Activated B cell treated with CpG ODN at 0.5 μM for 24 hours (primary cell): ENCODE measurements at places on chromosomes 2 and 18. TPM values are rescaled to one million over a fixed set of nuclear protein-coding genes. Genes with fewer than 3 reads are reported as not detected.

SPEG gene
- total RNA-seq = 0.09 and 0.42 TPM in 2 replicates

FKBP1B gene
- total RNA-seq = 1.4 and 2.3 TPM in 2 replicates

LRATD1 gene
- not detected in 2 replicates for total RNA-seq

DQX1 gene
- 0.51 and 0.73 TPM in 2 replicates for total RNA-seq

ATOH8 gene
- total RNA-seq = not detected in 2 replicates

PROM2 gene
- total RNA-seq = 0.12 and 0.93 TPM in 2 replicates

GCG gene
- total RNA-seq = not detected in 2 replicates

KCNJ13 gene
- not detected in 2 replicates for total RNA-seq

WDR35 gene
- 8.1 and 8.2 TPM in 2 replicates for total RNA-seq

GPR35 gene
- total RNA-seq = 1.6 TPM in 2 replicates

FEV gene
- not detected in 2 replicates for total RNA-seq

VIL1 gene
- 0.07 TPM in 1 of 2 replicates, not detected in the other for total RNA-seq

SCG2 gene
- 0.15 and 0.35 TPM in 2 replicates for total RNA-seq

GRCh38 chr18:5779922-5780321 lies 115.4 kb downstream of the TMEM200C start:
- no peak for DNase-seq
- H3K27me3 ChIP-seq = no peaks in the 10 kb centered on the region
- H3K4me3 ChIP-seq = no peak overlapping the region
- H3K36me3 ChIP-seq = no peaks in the 10 kb centered on the region
- H3K4me1 ChIP-seq = no peaks in the 10 kb centered on the region

- peak overlapping the region; percentile 68 for H3K4me3 ChIP-seq
- DNase-seq = no peak
- peaks cover 30% of the 10 kb centered on the region for H3K36me3 ChIP-seq
Observed at GRCh38 chr2:197207106-197207505, 103.5 kb downstream of the ANKRD44 start.

GRCh38 chr2:66702301-66702700 lies 267.4 kb downstream of the MEIS1 start:
- no peaks in the 10 kb centered on the region for H3K27me3 ChIP-seq
- H3K4me3 ChIP-seq = no peak overlapping the region
- H3K4me1 ChIP-seq = no peaks in the 10 kb centered on the region
- H3K27ac ChIP-seq = no peak overlapping the region
- H3K36me3 ChIP-seq = no peaks in the 10 kb centered on the region

DNA sequence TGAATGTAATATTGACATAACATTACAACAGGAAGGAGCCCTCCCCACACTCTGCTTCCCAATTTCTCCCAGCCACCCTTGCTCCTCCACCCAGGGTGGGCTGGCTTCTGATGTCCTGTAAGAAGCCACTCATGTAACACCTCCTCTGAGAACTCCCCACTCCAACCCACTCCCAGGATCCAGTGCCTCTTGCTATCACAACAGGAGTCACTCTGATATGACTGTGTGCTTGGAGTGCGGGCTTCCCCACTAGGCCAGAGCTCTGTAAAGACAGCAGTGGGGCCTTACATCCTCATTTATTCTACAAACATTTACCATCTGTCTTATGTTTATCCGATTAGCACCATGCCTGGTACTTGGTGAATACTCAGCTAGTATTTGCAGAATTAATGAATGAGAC lies 65.1 kb downstream of the PTGR3 start:
- H3K4me3 ChIP-seq = no peak overlapping the region
- H3K27ac ChIP-seq = no peak overlapping the region
- H3K27me3 ChIP-seq = peaks cover 8% of the 10 kb centered on the region

- H3K27ac ChIP-seq = no peak overlapping the region
- no peak overlapping the region for H3K4me3 ChIP-seq
- no peaks in the 10 kb centered on the region for H3K36me3 ChIP-seq
- H3K27me3 ChIP-seq = peaks cover 25% of the 10 kb centered on the region
- DNase-seq = no peak
- H3K4me1 ChIP-seq = no peaks in the 10 kb centered on the region
Observed at GRCh38 chr2:224293976-224294375, 107.9 kb downstream of the FAM124B start.

GRCh38 chr2:85199698-85200097 lies 66.5 kb downstream of the TCF7L1 start:
- no peak overlapping the region for H3K4me3 ChIP-seq
- no peak for DNase-seq
- H3K27me3 ChIP-seq = peaks cover 4% of the 10 kb centered on the region
- H3K27ac ChIP-seq = no peak overlapping the region
- H3K36me3 ChIP-seq = no peaks in the 10 kb centered on the region
- H3K4me1 ChIP-seq = no peaks in the 10 kb centered on the region

GRCh38 chr2:189159717-189160116 lies 19.8 kb downstream of the COL5A2 start:
- H3K36me3 ChIP-seq = no peaks in the 10 kb centered on the region
- H3K4me1 ChIP-seq = no peaks in the 10 kb centered on the region
- no peak overlapping the region for H3K4me3 ChIP-seq
- H3K27ac ChIP-seq = no peak overlapping the region

DNA sequence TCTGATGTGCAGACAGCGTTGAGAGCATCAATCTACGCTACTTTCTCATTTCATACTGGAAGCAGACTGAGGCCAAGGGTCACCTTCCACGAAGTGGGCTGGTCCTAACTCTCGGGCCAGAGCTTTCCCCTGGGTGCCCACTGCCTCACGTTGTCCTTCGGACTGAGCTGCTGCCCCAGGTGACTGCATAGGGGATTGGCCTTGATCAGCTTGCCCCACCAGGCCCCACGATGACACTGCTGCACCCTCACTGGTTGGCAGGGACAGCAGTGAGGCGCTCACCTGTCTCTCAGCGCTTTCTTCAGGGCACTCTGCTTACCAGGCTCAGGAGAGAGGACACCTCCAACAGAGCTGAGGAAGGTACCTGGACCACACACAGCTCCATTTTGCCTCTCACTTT lies 47.3 kb downstream of the CABLES1 start:
- H3K27ac ChIP-seq = no peak overlapping the region
- peaks cover 13% of the 10 kb centered on the region for H3K4me1 ChIP-seq
- H3K36me3 ChIP-seq = no peaks in the 10 kb centered on the region
- peaks cover 2% of the 10 kb centered on the region for H3K27me3 ChIP-seq

DNA sequence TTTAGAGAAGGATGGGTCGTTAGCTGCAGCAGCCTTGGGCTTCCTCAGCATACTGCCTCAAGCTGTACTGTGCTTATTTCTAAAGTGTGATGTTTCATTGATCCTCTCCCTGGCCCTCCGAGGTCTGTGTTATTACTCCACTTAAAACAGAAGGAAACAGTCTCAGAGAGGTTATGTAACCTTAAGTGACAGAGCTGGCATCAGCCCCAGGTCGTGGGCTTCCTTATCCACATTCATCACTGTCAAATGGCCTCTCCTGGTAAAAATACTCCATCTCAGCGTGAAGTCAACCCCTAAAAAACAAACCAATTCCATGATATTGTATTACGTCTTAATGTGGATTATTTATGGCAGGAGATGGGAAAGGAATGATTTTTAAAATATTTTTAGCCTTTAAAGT lies 153.3 kb upstream of the NOSTRIN start:
- no peaks in the 10 kb centered on the region for H3K27me3 ChIP-seq
- no peak overlapping the region for H3K4me3 ChIP-seq
- H3K27ac ChIP-seq = no peak overlapping the region
- no peaks in the 10 kb centered on the region for H3K36me3 ChIP-seq

GRCh38 chr18:28153485-28154065 lies 23.4 kb downstream of the CDH2 start:
- H3K4me3 ChIP-seq = no peak overlapping the region
- no peaks in the 10 kb centered on the region for H3K4me1 ChIP-seq
- no peak for DNase-seq
- H3K36me3 ChIP-seq = no peaks in the 10 kb centered on the region

DNA sequence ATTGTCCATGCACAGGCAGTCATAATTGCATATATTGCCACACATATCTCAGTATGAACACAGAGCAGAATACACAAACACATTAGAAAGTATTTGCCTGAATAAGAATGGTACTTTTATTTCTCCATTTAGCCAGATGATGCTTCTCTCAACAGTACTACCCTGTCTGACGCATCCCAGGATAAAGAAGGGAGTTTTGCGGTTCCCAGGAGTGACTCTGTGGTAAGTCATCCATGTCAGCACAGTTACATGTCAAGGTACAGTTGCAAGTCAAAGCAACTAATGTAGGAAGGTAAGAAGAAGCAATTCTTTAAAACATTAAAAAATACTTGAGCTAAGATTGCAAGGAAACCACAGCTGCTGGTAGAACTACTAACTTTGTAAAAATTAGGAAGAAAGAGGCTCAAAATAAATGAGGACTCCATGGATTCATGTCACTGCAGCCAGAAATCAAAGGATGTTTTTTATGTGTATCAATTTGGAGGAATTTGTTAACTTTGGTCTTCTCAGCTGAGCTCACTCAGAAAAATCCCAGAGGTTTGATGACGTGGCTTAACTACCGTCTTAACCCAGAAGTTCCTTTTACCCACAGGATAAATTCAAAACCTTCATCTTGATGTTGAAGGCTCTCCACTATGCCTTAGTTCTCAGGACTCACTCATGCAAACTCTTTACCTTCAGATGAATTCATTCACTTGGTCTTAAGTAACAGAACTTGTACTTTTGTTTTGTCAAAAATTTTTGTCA lies 130.3 kb downstream of the ARHGAP28 start:
- H3K27me3 ChIP-seq = no peaks in the 10 kb centered on the region
- H3K36me3 ChIP-seq = no peaks in the 10 kb centered on the region
- H3K4me3 ChIP-seq = no peak overlapping the region
- H3K27ac ChIP-seq = no peak overlapping the region
- H3K4me1 ChIP-seq = no peaks in the 10 kb centered on the region
- no peak for DNase-seq

- no peak overlapping the region for H3K27ac ChIP-seq
- H3K36me3 ChIP-seq = peaks cover 2% of the 10 kb centered on the region
- DNase-seq = no peak
Observed at GRCh38 chr2:173235947-173236803, 118.5 kb upstream of the CDCA7 start.

GRCh38 chr2:26462100-26462499 lies 15.8 kb downstream of the OTOF start:
- H3K4me3 ChIP-seq = no peak overlapping the region
- DNase-seq = no peak
- no peaks in the 10 kb centered on the region for H3K36me3 ChIP-seq
- H3K4me1 ChIP-seq = no peaks in the 10 kb centered on the region
- no peak overlapping the region for H3K27ac ChIP-seq

GRCh38 chr2:69945941-69946340 lies 15.5 kb downstream of the ASPRV1 start:
- no peak overlapping the region for H3K27ac ChIP-seq
- peaks cover 24% of the 10 kb centered on the region for H3K36me3 ChIP-seq
- DNase-seq = no peak
- peaks cover 2% of the 10 kb centered on the region for H3K27me3 ChIP-seq

DNA sequence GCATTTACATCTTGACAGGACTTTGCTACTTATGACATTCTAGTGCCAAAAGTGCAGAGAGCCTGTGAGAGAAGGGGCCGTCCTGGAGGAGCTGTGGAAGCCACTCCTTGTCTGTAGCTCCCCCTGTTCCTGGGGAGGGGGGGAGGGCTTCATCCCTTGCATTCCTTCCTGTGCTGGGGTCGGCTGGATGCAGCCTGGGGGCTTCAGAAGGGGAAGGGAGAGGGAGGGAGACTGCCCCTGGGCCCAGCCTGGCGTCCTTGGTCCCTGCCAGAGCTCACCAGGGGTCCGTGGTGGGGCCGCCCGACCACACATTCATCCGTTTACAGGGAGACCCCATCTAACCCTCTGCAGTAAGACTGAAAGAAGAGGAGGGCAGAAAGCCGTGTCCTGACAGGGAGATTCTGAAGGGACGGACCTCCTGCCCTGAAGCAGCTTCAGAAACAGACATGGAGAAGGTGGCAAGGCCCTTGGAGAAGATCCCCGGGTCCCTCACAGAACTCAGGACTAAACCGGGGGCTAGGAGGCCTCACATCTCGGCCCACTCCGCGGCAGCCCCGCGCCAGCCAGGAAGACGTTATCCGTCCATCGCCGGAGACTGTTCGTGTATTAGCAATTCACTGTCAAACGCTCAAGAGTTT lies 258.3 kb upstream of the SALL3 start:
- no peak overlapping the region for H3K27ac ChIP-seq
- no peak overlapping the region for H3K4me3 ChIP-seq
- DNase-seq = no peak
- H3K27me3 ChIP-seq = peaks cover 7% of the 10 kb centered on the region

- H3K4me3 ChIP-seq = no peak overlapping the region
- no peaks in the 10 kb centered on the region for H3K36me3 ChIP-seq
- DNase-seq = no peak
- no peak overlapping the region for H3K27ac ChIP-seq
- H3K4me1 ChIP-seq = no peaks in the 10 kb centered on the region
Observed at GRCh38 chr2:235480614-235481013, 13.2 kb upstream of the AGAP1 start.

GRCh38 chr18:54035927-54036326 lies 188.5 kb downstream of the MBD2 start:
- no peak overlapping the region for H3K27ac ChIP-seq
- H3K36me3 ChIP-seq = no peaks in the 10 kb centered on the region
- DNase-seq = no peak

DNA sequence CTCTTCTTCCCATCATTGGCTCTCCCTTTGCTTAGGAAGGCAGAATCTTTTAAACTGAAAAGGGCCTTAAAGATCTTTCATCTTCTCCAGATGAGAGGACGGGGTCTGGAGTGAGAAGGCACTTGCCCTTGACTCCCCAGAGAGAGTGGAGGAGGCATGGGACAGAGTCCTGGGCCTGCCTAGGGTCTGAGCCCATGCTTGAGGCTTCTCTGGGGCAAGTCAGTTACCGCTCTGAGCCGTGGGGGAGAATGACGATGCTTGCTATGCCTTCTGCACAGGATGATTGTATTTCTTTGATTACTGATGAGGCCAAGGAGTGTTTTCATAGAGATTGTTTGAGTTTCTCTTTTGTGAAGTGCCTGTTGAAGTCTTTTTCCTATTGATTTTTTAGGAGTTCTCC lies 921 bp downstream of the PLB1 start:
- DNase-seq = no peak
- no peaks in the 10 kb centered on the region for H3K36me3 ChIP-seq
- no peak overlapping the region for H3K27ac ChIP-seq
- no peak overlapping the region for H3K4me3 ChIP-seq
- H3K4me1 ChIP-seq = no peaks in the 10 kb centered on the region
- H3K27me3 ChIP-seq = peaks cover 7% of the 10 kb centered on the region

- DNase-seq = no peak
- H3K4me1 ChIP-seq = no peaks in the 10 kb centered on the region
- no peak overlapping the region for H3K4me3 ChIP-seq
Observed at GRCh38 chr2:27754831-27755230, 16.7 kb upstream of the MRPL33 start.
